ENCODE measurements at places on chromosomes 3 and 15. TPM values are rescaled to one million over a fixed set of nuclear protein-coding genes. Genes with fewer than 3 reads are reported as not detected.

DNA sequence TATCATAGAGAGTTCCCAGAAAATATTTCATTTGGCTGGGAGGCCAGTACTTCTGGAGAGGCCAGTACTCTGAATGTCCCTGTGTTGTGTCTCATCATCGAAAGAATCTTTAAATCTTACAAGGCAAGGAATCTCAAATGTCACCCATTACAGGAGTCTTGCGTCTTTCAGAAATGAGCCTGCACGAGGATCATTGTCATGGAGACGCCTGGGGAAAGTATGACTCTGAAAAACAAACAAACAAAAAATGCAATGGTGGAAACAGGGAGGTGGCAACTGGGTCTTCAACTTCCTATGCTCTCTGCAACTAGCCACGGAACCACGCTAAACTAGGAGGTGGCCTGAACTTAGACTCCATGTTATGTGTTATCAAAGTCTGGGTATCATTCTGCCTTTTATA is 804.6 kb downstream of the EPHA3 start:
- DNase-seq, result no peak

DNA sequence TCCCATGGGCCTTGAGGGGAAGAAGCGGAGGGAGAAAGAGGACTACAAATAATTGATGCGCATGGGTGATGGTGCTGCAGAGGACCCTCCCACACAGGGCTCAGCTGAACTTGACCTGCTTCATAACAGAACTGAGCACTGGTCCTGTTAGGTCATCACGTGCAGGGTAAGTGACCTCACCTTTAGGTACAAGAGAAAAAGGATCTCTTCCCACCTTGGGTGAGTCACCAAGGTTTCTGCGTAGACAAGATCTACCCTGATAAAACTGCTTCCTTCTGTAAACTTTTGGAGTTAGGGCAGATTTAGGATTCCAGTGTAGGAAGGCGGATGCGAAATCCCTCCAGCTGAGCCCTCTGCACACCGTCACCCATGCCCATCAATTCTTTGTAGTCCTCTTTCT is 67.1 kb downstream of the FEM1B start:
- DNase-seq, result no peak

The CD276 gene
- 1.3 TPM for total RNA-seq

DNA sequence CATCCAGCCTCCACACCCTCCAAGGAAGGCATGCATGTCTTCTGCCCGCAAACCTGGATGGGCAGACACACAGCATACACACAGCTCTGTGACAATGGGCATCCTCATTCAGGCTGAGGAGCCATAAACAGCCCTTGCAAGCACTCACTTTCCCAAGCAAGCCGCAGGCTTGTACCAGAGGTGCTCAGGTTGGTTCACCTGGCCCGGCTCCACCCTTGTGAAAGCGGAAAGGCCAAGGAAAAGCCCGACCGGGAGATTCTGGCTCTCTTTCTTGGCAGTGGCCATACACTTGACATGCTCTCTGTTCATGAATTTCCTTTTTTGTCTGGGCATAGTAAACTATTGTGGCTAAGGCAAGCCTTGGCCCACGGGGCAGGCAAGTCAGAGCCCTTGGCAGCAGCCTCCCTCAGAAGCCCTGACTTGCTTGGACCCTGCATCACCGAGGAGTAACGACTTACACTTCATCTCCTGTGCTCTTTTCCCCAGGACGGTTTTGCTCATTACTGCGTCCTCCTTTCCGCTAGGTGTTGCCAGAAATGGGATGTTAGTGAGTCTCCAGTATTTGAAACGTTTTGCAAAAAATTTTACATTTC is 74.6 kb upstream of the BNC1 start:
- no peak for DNase-seq

DNA sequence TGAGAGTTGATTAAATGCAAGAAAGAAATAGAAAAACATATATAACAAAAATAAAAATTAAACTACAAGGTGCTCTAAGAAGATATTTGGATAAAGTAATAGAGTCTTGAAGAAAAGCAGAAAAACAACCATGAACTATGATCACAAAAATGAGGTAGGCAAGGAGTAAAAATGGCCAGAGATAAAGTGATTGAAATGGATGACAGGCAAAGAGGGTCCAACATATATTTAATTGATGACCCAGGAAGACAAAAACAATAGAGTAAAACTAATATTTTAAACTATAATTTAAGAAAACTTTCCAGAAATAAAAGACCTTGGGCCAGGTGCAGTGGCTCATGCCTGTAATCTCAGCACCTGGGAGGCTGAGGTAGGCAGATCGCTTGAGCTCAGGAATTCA is 22.1 kb upstream of the WDR49 start:
- DNase-seq, result peak; percentile 11

DNA sequence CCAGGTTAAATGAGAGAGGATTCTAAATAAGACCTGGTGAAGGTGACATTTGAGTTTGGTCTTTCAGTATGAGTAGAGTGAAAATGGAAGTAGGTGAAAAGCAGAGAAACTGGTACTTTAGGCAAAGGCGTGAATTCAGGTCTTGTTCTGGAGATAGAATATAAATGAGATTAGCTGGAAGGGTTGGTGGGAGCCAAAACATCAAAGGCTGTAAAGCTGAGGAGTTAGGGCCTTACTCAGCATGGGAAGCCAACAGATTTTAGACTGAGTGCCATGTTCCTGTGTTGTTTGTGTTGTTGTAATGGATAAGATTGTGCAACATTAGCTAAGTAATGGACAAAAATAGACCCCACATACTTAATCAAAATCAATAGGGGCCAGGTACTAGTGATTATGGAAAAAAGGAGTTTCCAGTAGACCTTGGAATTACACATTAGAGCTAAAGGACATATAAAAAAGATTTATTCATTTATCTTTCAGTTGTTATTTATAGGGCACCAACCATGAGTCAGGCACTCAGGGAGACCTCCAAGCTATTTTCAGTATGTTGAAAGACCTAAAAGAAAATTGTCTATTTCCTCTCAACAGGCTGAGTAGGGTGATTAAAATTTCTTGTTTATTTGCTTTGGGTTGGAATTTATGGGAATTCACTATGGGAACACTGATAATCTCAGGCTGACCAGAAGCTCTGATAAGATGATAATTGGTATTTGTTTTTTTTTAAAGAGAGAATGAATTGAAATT is 20.8 kb downstream of the ARL14 start:
- DNase-seq, result no peak

- DNase-seq, result no peak
Observed at GRCh38 chr3:52119099-52119498, 35.1 kb downstream of the POC1A start.
